Pancreas (tissue), 10 donors: ENCODE measurements at places on chromosomes 7 and 10.

DNA sequence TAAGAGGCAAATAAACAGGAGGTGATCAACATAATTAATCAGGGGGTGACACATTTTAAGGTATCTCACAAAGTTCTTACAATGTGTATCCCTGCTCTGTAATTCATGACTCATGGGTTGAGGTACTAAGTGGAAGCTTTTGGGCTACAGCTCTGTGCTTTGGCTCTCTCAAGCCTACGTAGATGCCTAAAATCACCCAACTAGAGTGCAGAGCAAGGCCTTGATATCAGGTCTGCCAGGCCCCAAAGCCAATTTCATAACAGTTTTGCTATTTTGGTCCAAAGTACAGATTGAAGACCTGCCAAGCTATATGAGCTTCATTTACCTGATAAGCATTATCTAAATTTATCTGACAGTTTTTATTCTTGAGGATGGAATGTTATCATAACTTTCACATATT lies 175.3 kb upstream of the BET1 start:
- DNase-seq: no peak

DNA sequence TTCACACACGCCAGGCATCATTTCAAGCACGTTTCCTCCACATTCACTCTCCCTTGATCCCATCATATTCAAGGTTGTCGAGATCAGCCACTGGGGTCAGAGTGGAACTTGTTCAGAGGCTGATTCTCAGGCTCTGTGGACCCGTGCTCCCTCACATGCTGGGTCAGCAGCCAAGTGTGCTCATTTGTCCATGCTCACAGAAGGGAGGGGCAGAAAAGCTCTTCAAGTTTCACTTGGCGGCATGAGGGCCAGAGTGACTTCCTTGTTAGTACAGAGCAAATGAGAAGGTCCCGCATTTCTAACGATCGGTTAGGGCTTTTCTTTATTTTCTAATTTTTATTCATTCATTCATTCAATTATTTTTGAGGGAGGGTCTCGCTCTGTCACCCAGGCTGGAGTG lies 82.2 kb downstream of the EBLN1 start:
- no peak for DNase-seq

GRCh38 chr7:73918926-73919693 lies 58.2 kb downstream of the TMEM270 start:
- DNase-seq: no peak

GRCh38 chr7:89549768-89550167 lies 604.5 kb upstream of the STEAP1 start:
- DNase-seq: no peak

DNA sequence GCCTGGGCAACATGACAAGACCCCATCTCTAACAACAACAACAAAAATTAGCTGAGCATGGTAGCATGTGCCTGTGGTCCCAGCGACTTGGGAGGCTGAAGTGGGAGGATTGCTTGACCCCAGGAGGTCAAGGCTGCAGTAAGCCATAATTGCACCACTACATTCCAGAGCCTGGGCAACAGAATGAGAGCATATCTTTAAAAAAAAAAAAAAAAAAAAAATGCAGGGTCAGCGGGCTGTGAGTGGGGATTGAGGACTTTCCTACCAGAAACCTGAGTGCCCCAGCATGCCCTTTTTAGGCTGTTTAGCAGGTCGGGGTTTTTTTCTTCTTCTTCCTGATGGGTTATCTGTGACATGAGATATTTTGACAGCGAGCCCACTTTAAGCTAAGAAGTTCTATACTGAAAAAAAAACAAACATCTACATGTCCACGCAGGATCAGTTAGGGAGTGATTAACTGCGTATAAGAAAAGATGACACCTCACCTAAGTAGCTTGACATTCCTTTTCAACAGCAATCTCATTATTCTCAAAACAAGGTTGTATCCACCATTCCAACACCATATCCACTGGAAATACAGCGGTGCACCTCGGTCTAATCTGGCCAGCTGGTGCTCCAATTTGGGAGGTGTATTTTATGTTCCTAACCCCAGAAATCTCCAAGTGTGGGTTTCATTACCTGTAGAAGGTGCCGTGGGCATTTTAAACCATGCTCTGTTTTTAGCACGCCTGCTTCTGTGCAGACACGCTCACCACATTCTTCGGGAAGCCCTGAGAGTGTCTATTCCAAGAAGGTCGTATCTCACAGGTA lies 13.8 kb upstream of the RFC2 start:
- DNase-seq: no peak

DNA sequence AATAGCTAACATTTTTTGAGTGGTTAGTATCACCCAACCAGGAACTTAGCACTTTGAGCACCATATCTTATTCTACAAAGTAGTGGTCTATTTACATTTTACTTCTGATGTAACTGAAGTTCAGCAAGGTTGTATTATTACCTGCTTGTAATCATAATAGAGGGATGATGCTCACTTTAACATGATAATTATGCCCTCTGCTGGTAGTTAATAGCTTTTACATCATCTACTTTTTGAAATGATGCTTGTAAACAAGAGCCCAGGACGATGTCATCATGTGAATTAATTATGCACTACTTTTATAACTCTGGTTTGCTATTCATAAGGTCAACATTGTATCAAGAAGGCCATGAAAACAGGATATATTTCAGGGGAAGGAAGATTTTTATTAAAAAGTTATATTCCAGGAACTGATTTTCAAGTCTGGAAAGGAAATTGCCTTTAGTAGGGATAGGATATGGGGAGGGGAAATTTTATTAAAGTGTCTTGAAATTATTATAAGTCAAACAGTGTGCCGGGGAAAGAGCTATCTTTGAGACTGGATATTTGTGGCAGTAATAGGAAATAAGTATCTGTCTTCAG lies 80.3 kb upstream of the SCIN start:
- no peak for DNase-seq

DNA sequence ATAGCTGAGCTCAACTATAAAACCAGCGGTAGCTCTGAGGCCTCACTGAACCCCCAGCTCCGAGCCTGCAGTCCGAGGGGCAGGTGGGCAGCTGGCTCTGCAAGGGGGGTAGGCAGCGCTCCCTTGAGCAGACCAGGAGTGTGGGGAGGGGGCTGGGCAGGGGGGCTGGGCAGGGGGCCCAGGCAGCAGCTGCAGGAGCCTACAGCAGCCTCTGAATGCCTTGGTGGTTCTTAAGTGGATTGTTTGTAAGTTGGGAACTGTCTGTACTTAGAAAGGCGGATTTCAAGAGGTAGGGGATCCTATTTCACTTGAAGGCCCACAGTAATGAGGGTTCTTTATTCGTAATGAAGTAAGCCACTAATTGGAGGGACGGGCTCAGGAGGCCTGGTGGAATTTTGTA lies 72.3 kb downstream of the ICA1 start:
- no peak for DNase-seq
